ENCODE measurements at places on chromosomes 16 and 17.

GRCh38 chr16:68459457-68459856 is 11.1 kb upstream of the SMPD3 start:
- no peak for DNase-seq

DNA sequence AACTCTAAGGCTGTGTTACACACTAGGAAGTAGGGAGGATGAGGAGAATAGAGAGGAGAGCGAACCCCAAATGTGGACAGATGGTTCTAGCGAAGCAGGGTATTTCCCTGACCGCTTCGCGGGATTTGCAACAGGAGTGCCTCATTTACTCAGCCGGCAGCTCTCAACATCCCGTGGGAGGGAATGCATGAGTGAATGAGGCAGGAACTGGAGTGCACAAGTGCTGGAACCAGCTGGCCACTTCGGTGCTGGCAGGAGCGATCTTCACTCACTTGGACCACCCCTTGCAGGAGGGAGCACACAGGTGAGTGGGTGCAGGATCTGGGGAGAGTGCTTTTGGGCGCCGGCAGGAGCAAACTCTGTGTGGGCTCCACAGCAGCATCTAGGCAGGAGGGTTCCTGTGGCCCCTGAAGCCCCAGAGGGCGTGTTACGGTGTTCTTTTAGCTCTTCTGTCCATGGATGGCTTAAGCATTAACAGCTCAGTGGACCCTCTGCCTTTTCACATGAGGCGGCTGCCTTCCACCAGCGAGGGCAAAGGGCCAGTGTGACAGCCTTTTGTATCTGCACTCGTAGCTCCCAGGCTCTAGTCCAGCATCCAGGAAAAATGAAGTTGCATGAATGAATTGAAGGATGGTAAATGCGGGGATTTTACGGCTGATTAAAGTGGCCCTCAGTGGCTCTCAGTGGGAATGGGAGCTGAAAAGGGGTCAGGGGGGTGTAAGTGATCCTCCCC is 17.4 kb upstream of the ZNHIT3 start:
- DNase-seq: no peak

GRCh38 chr17:40191237-40192208 is 14.3 kb downstream of the RAPGEFL1 start:
- peak; percentile 71 for DNase-seq

- no peak for DNase-seq
Measured at GRCh38 chr17:57401556-57402488, 145.5 kb downstream of the MSI2 start.

- DNase-seq: no peak
Measured at GRCh38 chr17:79088247-79088996, 13.8 kb downstream of the ENGASE start.

- DNase-seq: no peak
Measured at GRCh38 chr17:322006-322780, 30.4 kb downstream of the RPH3AL start.

DNA sequence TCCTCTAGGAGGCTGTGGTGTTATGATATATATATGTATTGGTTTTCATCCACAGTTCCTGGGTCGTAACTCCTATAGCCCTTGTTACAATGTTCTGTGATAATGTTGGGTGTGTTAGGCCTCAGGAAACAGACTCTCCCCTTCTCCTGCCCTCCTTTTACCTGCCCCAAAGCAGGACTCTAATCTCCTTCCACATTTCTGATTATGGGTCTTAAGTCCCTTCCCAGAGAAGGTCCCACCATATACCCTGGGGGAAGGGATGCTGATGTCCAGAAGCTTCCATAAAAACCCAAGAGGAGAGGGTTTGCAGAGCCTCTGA is 450 bp upstream of the C1QBP start:
- DNase-seq: no peak

DNA sequence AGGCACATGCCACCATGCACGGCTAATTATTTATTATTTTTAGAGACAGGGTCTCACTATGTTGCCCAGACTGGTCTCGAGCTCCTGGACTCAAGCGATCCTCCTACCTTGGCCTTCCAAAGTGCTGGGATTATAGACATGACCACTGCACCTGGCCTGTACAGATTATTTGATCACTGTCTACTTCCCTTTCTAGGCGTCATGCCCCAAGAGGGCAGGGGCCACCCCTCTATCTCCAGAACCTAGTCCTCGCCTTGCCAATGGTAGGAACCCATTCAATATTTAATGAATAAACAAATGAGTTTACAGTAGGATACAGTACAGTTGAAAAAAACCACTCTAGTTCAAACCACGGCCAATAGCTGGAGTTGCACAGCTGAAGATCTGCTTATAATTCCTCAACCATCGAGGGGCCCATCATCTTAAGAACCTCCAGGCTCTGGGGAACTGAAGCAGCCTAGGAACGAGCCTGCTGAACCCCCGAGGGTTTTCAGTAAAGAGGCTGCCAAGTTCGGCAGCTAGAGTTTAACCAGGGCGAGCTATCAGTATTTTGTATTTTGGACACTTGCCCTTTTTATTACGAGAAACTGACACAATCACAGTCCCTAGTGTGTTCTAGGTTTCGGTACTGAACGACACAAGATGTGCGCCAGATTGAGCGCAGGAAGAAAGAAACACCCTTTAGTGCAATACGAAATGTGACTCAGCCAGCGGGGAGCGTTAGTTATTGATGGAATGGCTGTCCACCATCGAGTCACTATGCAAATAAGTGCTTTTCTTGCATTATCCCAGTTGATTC is 14.6 kb downstream of the ADCY9 start:
- no peak for DNase-seq

GRCh38 chr17:75842411-75842810 is 1.8 kb downstream of the UNC13D start:
- DNase-seq: no peak

- peak; percentile 55 for DNase-seq
Measured at GRCh38 chr16:27174798-27175197, 28.5 kb upstream of the KDM8 start.

GRCh38 chr17:16906680-16907079 is 65.2 kb downstream of the TNFRSF13B start:
- no peak for DNase-seq

DNA sequence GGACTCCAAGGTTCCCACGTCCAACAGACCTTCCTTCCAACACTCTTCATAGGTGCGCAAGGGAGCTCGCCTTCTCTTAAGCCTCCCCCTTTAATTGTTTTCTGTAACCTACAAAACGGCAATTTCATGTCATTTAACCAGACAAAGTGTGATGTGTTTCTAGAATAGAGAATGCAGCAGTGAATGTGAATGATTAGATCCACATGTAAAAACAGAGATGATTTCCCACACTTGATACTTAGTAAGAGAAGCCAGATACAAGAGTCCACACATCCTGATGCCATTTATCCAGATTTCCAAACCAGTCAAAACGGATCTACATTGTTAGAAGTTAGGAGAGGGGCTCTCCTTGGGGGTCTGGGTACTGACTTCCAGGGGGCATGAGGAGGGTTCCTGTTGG is 89.3 kb downstream of the IRF8 start:
- DNase-seq: no peak

- DNase-seq: no peak
Measured at GRCh38 chr16:50329446-50330189, 39.2 kb downstream of the BRD7 start.

DNA sequence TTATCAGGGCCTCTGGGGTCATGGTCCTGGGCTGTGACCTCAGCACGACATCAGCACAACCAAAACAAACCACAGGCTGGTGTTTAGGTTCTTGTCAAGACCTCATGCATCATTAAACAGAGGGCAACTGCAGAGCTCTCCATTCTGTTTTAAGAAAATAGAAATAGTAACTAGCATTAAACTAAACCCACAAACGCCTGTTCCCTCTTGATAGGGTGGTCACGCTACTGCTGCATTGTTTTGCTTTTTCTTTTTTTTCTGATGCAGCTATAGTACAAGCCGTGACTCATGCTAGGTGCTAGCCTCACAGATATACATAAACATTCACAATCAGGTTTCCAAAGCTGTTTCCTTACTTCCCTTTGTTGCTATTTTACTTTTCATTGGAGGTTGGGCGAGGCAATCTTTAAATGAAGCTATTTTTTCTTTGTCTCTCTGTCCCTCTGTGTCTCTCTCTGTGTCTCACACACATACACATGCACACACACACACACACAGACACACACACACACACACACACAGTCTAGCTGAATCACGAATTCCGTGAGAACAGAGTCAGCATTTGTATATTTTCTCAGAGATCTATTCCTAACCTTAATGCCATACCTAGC is 310.3 kb downstream of the CDH13 start:
- no peak for DNase-seq

DNA sequence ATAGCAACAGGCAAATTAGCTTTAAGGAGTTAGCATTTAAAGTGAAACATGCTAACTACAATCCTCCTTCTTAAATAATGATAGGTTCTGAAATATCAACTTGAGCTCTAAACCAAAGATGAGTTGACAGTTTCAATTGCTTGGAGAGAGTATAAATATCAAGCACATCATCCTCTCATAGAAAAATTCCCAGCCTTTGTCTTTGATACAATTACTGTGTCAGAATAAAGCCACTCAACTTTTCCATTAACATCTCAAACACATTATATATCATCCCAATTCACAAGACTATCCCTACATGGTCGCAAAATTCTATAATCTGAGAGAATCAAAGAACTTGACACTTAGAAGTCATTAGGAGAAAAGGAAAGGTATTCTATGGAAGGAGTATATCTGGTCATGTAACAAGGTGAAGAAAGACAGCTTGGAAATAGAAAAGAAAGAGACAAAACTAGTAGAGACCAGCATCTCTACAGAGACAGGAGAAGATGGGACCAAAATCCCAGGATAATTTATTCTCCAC is 189.8 kb downstream of the CEP112 start:
- no peak for DNase-seq

All from hematopoietic multipotent progenitor cell treated with erythropoietin and hydrocortisone succinate and interleukin-3 and kit ligand, for 8 days (in vitro differentiated cells).